ENCODE measurements at places on chromosomes 3 and 15.

DNA sequence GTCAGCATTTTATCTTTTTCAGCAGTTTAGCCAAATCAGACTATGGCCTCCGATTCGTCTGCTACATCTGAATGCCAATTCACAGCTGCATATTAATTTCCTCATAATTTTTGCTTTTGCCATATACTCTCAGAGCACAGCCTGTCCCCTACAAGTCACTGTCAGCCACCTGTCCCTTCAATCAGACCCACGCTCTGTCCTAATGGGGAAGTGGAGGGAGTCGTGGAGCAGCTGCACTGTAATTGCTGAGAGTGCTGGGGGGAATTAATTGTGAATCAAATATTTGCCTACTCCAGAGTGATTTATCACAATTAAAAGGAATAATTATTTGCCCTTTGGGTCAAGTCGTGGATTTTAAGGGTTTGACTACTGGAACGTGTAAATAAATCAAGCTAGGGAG is 75.5 kb downstream of the EBLN2 start:
- DNase-seq, result no peak

DNA sequence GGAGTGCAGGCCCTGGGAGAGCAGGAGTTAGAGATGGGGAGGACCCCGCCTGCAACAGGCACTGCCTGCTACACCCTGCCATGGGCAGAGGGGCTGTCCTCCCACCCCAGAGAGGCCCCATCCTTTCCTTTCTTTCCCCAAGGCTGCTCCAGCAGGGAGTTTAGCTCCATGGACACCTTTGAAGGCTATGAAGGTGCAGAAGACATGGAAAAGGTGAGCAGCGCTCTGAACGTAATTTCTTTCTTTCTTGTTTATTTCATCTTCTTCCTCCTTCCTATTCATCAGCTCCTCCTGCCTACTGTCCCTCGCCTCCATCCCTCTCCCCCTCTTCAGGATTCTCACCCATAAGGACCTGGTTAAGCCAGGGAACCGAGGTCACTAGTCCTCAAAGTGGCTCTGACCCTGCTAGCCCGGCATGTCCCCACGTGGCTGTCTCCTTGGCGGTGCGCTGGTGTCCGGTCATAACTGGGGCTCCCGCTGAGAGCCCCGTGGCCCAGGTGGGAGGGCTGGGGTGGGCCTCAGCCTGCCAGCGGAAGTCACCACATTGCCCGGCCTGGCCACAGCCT is 16.0 kb upstream of the ADIPOQ start:
- DNase-seq, result no peak

- no peak for DNase-seq
Measured at GRCh38 chr3:59133311-59133710, 83.5 kb upstream of the CFAP20DC start.

GRCh38 chr3:186097663-186098451 is 11.0 kb downstream of the ETV5 start:
- peak; percentile 78 for DNase-seq

DNA sequence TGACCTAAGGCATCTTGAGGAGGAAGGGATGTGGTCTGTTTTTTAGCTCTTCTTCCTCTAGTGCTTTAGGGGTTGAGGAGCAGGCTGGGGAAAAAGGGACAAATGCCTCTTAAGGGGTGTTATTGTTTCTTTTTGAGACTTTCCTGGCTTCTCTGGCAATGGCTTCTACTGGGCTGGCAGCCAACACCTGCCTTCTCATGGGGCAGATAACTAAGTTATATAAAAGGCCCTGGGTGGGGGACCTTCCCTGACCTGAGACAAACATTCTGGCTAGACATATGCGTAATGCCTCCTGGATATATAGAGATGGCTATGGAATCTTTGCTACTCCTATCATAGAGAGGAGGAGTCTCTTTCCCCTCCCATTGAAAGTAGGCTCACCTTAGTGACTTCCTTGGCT is 179.2 kb upstream of the PROK2 start:
- DNase-seq, result no peak

- no peak for DNase-seq
Measured at GRCh38 chr3:13251166-13251903, 168.8 kb downstream of the NUP210 start.

GRCh38 chr3:100030346-100030745 is 84.0 kb downstream of the FILIP1L start:
- DNase-seq, result no peak

- no peak for DNase-seq
Measured at GRCh38 chr3:61420136-61420759, 141.1 kb upstream of the PTPRG start.

DNA sequence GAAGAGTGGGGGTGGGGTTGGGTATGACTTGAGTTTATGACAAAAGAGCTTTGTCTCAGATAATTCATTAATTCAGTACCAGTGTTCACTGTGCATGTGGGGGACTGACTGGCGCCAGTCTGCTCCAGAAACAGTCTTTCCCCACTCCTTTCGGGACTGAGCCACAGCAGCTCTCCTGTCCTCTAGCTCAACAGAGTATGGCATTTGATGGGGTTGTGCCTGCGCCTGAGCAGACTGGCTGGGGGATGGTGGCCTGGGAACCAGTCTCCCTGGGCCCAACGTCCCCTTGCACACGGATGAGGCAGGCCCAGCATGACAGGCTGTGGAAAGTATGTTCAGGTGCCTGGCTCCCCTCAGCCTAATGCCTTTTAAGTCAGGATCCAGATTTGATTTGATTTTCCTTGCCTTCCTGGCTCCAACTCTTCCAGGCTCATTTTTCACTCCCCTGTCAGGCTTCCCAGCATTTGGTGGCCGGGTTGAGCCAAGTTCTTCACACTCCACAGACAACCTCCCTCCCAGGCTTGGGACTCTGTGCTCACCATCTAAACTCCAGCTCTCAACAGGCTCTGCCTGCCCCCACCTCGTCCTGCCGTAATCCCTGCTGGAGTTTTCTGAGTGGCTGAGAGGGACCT is 105.0 kb downstream of the MYLK start:
- no peak for DNase-seq

DNA sequence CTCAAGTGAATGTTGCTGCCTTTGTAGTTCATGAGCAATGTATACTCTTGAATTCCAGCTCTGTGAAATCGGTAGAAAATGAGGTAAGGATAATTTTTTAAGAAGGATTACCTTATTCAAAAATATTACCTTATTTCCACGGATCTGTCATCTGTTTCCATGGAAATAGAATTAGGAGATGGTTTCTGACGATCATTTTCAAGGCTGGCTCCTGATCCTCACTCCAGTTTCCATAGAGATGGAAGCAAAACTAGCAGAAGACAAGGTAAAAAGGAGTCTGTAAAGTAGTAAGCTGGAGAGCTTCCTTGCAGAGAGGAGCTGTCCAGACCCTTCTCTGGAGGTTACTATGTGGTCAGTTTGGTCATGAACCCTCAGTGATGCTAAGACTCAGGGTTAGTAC is 55.5 kb downstream of the CACNA2D3 start:
- no peak for DNase-seq

- no peak for DNase-seq
Measured at GRCh38 chr3:191707817-191708216, 246.9 kb downstream of the PYDC2 start.

- no peak for DNase-seq
Measured at GRCh38 chr3:111769992-111770352, 89.1 kb upstream of the PHLDB2 start.

- peak; percentile 52 for DNase-seq
Measured at GRCh38 chr3:187616307-187616972, 53.8 kb downstream of the SST start.

DNA sequence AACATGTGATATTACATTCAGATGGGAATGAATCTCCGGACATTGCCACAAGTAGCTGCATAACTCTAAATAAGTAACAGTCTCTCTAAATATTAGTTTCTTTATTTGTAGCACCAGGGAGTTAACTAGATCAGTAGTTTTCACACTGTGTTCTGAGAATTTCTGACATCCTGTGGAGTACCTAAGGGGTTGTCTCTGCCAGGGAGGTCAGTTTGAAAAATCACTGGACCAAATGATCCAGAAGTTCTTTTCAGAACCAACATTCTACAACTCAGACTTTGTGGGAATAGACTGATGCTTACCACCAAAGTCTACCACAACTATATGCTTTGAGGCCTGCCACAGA is 9.0 kb upstream of the ILDR1 start:
- no peak for DNase-seq

DNA sequence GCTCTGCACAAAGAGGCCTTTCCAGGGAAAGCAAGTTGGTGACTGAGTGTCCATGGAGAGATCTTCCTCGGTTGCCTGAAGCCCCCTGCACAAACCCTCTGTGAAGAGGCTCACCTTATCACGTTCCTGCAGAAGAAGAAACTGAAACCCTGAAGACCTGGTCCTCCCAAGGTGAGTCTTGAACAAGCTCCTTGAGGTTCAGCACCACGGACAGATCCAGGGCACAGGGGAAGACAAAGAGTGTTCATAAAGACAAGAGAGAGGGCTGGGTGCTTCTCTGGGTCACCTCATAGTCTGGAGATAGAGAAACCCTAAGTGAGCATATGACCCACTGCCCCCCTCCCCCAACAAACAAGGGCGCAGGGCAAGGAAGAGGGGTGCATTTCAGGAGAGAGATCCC is 21.7 kb upstream of the TBC1D21 start:
- DNase-seq, result peak; percentile 61

- DNase-seq, result no peak
Measured at GRCh38 chr3:131717493-131717892, 214.7 kb upstream of the MRPL3 start.

GRCh38 chr3:43343815-43344214 is 57.5 kb downstream of the SNRK start:
- no peak for DNase-seq

DNA sequence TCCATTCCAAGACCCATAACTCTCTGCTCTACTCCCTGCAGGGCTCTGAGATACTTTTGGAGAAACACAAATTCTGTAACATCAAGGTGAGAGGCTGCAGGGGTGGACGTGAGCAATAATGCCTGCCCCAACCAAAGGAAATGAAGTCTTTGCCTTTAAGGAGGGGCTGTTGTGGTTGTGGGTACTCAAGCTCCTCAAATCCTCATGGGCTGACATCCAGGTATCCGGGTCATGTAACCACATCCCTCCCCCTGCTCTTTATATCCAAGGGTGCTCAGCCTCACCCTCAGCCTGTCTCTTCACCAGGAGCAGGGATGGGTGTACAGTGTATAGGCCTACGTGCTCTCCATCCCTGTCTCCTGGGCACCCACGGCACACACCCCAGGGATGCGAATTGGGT is 32.3 kb downstream of the NOX5 start:
- no peak for DNase-seq

- DNase-seq, result no peak
Measured at GRCh38 chr3:112635674-112636073, 5.3 kb downstream of the CCDC80 start.

DNA sequence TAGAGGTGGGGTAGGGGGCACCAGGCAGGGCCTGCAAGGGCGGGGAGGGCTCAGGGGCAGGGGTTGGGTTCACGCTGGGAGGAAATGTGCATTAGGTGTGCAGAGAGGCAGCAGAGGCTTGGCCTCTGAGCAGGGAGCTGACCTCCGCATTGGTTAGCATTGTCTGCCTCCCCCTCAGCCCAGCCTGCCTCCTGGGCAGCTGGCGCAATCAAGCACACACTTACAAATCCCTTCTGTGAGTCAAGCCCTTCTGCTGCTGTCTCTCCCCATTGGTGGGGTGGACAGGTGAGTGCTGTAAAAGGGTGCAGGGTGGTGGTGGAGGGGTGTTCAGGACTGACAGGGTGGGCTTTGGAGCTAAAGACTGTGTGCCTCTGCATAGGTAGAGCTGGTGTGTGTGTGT is 9.3 kb downstream of the LOXL1 start:
- DNase-seq, result no peak

DNA sequence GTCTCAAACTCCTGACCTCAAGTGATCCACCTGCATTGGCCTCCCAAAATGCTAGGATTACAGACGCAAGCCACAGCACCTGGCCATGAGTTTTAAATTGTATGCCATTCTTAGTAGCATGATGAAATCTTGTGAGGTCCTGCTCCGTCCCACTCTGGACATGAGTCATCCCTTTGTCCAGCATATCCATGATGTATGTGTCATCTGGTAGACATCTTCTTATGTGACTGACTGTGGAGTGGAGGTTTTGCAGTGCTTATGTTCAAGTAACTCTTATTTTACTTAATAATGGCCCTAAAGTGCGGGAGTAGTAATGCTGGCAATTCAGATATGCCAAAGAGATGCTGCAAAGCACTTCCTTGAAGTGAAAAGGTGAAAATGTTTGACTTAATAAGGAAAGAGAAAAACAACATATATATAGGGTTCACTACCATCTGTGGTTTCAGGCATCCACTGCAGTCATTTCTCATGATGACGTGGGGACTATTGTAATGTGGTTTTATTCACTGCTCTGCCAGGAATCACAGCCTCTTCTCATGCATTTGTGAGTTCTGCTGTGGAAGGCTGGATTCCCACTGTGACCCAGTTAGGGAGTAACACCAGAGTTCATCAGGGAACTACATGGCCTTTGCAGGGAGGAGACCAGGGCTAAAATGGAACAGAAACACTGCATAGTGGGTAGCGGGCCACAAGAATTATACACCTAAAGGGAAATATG is 204.6 kb upstream of the STRIT1 start:
- peak; percentile 3 for DNase-seq

DNA sequence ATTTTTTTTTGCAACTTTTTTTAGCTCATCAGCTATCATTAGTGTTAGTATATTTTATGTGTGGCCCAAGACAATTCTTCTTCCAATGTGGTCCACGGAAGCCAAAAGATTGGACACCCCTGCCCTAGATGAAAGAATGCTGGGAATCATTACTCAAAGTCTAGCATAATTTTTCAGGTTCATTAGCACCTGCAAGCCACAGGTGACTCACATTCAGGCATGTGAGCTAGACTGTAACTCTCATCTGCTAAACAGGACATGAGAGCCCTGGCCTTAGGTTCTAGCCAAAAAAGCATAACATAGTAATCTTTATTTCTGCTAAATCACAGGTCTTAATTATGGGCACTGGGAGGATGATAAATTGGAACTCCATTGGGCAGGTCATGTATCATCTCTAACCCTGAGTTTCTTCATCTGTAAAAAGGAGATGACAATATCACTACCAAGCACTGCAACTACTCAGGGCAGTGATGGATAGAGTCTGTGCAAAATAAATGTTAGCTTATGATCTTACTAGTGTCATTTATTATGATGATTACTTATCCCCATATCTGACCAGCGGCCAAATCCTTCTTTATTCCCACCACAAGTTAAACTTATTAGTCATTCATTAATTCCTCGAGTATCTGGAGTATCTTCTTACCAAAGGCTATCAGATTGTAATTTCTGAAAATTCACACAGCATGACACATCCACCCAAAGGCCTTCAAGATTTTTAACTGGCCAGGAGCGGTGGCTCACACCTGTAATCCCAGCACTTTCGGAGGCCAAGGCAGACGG is 125.0 kb downstream of the PLD1 start:
- no peak for DNase-seq

DNA sequence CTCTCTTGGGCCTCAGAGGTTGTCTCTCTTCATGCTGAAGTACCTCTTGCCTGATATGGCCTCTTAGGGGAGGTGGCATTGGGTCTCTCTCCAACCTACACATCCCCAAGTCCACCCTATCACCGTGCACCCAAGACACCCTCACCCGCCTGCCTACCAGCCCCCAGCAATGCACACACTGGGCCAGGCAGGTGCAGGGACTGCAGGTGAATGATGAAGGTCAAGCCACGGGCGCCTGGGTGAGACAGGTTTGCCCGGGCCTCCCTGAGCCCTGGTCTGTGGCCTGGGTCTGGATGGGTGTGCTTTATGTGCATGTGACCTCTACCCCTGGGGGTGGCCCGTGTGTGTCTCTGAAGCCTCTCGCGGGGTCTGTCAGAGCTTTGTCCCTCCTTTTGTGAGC is 68.3 kb downstream of the WNT7A start:
- DNase-seq, result no peak

- DNase-seq, result no peak
Measured at GRCh38 chr3:158273656-158274055, 163.8 kb downstream of the RSRC1 start.

- DNase-seq, result no peak
Measured at GRCh38 chr3:61919371-61919770, 358.0 kb downstream of the PTPRG start.

- no peak for DNase-seq
Measured at GRCh38 chr3:17800232-17800631, 57.8 kb upstream of the TBC1D5 start.

Data from LoVo (cell line).